Stimulated activated CD4-positive, alpha-beta T cell treated with anti-CD3 and anti-CD28 coated beads, Interleukin-1b, Interleukin-23, amount 100 ng/mL, for 24 hours (primary cell): ENCODE measurements at places on chromosomes 11 and 22.

- no peak for DNase-seq
Measured at GRCh38 chr11:78694152-78694551, 119.5 kb upstream of the NARS2 start.

GRCh38 chr22:49826603-49827270, 936 bp downstream of the BRD1 start:
- no peak for DNase-seq

DNA sequence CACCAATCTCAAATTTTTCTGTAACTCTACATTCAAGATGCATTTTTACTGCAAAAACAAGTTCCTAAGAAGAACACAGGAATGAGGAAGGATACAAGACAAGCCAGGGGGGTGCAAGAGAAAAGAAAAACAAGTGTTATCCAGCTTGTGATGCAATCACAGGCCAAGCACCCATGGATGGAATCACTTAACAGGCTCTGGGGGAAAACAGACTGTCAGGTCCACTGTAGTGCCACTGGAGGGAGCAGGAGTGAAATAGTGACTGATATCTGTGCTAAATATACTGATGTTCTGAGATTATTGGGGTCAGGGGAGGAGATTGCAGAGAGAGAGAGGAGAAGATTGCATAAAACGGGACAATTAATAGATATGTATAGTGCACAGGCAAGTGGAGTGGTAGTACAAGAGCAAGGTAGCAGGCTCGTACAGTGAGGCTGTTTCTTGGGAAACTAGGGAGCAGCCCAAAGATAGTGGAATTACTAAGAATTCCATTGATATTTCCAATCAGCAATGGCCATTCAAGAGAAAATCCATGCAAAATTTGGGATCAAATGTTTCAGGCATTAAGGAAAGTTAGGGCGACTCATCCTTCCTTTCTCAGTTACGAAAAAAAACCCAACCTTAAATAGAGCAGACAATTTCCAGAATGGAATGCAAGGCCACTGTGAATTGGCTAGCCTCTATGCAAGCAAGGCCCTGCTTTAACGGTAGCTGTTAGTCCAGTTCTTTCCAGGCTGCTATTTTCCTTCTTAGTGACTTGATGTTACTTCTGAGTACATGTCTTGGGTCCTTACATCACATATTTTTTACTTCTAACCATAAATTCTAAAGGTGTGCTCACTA, 52.2 kb upstream of the CEP126 start:
- DNase-seq, result no peak

- no peak for DNase-seq
Measured at GRCh38 chr22:50292643-50293440, 14.6 kb downstream of the PLXNB2 start.

DNA sequence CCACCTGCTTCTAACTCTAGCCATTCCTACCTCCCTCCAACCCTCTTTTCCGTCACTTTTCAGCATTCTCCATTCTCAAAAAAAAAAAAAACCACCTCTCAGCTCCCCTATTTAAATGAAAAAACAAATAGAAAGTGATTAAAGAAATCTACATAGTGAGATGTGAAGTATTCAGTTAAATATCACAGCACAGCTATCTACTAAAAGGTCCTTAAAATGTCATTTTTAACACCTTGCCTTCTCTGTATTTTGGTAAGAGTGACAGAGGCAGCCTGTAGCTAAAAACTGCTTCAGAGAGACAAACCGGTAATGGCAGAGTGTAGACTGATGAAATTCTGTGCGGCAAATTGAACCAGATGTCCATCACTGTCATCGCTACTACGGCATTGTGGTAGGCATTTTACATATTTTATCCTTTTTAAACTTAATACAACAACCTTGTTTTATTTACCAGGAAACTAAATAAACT, 346 bp upstream of the ALG9 start:
- DNase-seq, result no peak

- no peak for DNase-seq
Measured at GRCh38 chr11:114343020-114343419, 46.8 kb downstream of the NNMT start.
